SK-MEL-5 (cell line): ENCODE measurements at places on chromosomes 7 and 10.

DNA sequence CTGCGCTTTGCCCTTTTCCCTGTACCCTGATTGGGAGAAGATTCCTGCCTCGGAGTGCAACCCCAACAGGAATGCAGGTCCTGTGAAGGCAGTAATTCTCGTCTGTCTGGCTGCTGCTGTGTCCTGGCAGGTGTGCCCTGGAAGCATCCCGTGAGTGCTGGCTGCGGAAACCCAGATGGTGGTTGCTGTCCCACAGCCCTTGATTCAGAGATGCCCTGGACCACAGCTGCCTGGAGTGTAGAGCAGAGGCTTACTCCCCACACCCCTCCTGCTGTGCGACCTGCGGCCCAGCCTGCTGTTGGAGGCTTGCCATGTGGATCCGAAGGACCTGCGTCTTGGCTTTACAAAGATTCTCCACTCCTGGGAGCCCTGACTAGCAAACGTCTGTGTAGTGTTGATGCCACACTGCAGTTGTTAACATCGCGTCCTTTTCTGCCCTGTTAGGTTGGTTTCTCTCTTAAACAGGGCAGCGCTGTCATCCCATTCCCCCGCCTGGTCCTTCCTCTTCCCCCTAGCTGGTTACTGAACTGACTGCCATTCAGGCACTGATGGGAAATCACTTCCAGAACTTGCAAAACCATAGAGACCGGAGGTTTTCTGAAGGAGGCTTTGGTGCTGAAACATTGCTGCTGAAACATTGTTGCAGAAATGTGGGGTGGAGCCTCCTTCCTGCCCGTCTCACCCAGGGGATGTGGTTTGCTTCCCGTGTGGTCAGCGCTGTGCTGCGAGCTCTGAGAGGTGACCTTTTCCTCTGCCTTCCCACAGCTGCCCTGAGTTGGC lies 53.3 kb downstream of the DNAJB6 start:
- DNase-seq: peak; percentile 62

DNA sequence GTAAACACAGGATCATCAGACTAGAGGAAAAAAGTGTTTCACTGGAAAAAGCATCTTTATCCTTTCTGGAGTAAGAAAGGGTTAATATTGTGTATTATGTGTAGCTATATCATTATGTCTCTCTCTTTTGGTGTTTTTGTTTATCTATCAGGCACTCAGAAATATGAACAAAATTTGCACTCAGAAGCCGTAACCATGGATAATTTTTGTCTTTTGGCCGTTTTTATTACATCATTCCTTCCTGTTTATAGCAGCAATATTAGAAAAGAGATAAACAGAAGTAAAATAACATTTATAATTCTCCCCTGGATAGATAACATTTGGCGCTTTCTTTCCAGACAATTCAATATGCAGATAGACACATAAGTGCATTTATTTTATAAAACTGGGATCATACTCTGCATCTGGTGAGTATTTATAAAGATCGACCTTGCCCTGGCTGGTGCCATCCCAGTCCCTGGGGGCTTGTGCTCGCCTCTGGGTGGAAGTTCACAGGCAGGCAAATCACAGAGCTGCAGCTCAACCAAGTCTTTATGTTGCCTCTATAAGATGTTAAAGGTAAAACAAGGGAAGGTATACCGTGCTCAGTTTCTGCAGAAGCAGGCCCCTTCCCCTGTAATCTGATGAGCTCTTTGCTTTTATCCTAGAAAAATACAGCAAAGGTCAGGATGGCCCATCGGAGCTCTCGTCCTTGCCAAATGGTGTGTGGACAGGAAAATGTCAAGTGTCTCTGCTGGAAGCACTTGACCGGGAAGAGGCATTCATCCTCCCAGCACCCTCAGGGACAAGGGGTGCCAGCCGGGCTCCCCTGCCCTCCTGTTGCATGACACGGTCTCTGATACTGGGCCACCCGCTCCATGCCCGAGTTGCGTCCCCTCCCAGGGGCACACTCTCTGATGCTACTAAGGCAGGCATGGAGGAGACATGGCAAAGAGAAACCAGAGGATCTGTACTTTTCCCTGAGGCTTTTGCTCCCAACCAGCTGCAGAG lies 43.9 kb downstream of the PYROXD2 start:
- no peak for DNase-seq

- no peak for DNase-seq
These were observed 266.8 kb downstream of the SORCS1 start for GRCh38 chr10:106897719-106898118.

DNA sequence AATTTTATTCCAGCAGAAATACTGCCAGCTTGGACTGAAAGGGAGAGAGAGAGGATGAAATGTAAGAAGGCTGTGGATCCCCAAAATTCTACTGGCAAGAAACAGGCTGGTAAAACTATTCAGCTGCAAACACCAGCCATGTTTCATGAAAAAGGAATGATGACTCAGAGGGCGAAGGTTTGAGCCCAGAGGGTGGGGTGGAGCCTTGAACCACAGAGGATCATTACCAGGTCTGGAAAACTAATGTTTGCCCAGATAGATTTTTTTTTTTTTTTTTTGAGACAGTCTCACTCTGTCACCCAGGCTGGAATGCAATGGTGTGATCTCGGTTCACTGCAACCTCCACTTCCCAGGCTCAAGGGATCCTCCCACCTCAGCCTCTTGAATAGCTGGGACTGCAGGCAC lies 41.7 kb upstream of the NRF1 start:
- no peak for DNase-seq

GRCh38 chr7:37000511-37000910 lies 276.2 kb upstream of the AOAH start:
- DNase-seq: no peak

GRCh38 chr7:5094641-5095040 lies 49.0 kb downstream of the RBAK start:
- DNase-seq: no peak

GRCh38 chr7:80763289-80763688 lies 124.8 kb downstream of the CD36 start:
- peak; percentile 99 for DNase-seq

DNA sequence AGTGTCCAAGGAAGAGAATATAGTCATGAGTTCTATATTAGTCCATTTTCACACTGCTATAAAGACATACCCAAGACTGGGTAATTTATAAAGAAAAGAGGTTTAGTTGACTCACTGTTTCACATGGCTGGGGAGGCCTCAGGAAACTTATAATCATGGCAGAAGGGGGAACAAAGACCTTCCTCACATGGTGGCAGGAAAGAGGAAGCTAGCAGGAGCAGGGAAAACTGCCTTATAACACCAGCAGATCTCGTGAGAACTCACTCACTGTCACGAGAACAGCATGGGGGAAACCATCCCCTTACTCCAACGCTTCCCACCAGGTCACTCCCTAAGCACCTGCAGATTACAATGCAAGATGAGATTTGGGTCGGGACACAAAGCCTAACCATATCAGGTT lies 139.0 kb upstream of the ZNF438 start:
- DNase-seq: peak; percentile 2

DNA sequence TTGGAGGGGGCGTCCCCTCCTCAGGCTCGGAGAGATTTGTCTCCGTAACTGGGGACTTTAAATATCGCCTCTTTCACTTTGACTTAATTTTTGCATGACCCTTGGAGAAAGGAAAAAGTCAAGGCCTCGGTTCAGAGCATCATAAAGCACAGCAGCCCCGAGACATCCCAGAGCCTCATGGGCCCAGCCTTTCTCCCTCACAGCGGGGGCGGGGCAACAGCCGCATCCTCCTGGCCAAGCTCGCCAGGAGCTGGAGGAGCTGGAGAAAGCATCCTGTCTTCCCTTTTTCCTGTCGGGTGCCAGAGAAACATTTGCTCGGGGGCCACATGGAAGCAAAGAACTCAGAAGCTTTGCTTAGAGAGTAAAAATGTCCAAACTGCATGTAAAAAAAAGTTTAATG lies 43.6 kb upstream of the DPYSL4 start:
- DNase-seq: no peak

GRCh38 chr7:7576344-7576743 lies 9.7 kb downstream of the MIOS start:
- DNase-seq: no peak

DNA sequence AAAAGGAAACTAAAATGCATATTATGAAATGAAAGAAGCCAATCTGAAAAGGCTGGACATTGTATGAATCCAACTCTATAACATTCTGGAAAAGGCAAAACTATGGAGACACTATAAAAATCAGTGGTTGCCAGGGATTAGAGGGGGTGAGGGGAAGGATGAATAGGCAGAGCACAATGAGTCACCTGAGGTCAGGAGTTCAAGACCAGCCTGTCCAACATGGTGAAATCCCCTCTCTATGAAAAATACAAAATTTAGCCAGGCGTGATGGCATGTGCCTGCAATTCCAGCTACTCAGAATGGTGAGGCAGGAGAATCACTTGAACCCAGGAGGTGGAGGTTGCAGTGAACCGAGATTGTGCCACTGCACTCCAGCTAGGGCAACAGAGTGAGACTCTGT lies 324.8 kb upstream of the PHYHIPL start:
- no peak for DNase-seq
